ENCODE measurements at places on chromosomes 12 and 14.

- peak; percentile 92 for DNase-seq
Measured at GRCh38 chr14:100771121-100771800, 44.6 kb downstream of the DLK1 start.

DNA sequence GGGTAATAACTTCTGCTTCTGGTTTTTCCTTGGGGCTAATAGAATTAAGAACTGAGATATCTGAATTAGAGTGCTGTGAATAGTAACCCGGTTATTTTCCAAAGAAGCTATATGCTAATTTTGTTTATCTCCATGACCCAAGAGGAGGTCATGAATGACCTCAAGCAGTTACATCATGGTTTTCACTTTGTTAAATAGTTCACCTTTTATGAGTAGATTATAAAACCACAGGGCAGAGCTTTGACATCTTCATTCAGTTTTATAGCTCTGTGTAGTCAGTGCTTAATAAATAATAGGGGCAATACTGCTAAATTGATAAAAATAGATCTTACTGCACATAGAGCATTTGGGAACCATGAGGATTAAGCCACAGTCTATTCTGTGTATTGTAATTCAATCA is 462.2 kb downstream of the LRIG3 start:
- no peak for DNase-seq

GRCh38 chr12:76666290-76666835 is 97.6 kb upstream of the ZDHHC17 start:
- no peak for DNase-seq

- no peak for DNase-seq
Measured at GRCh38 chr12:25200703-25201102, 5.7 kb downstream of the ETFRF1 start.

DNA sequence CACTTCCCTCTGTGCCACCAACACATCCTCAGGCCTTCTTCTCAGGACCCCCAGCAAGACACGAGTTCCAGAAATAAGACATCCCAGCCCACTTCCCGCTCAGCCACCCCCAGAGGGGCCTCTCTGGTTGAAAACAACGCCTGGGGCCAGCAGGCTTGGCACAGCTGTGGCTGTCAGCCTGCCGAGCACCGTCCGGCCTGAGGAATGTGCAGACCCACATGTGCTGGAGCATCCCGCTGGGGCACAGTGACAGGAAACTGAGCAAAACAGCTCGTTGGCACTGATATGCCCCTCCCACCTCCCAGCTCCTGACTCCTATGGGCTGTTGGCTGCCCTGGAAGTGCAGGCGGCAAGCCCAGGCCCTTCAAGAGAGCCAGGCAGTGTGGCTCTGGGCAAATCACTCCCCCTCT is 1.4 kb downstream of the SYNE3 start:
- peak; percentile 89 for DNase-seq

GRCh38 chr12:105982022-105982421 is 156.7 kb downstream of the NUAK1 start:
- no peak for DNase-seq

DNA sequence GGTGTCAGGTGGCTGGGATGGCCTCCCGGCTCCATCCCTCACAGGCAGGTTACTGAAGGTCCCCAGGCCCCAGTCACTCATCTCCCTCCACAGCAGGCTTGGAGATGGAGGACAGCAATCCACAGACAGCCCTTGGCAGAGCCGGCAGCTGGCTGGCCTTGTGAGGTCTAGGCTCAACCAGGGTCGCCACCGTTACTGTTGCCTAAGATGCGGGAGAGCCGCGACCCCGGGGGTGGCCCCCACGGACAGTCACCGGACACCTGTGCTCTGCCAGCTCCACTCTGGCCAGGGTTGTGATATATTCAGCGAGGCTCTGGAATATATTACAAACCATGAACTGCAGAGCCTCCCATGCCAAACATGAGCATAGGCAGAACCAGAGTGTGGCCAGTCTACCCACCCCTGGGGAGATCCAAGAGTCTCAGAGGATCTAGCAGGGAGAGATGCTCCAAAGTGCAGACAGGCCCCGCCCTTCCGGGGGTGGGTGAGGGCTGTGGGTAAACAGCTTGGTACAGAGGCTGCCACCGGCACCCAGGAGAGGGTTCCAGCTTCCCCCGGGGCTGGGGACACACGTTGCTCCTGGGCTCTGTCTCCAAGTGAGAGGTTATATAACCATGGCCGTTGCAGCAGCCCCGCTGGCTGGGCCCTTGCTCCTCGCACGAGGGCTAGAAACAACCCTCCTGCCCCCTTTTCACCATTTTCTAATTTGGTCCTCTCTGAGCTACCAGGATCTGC is 55.9 kb upstream of the DIO3 start:
- DNase-seq: no peak

DNA sequence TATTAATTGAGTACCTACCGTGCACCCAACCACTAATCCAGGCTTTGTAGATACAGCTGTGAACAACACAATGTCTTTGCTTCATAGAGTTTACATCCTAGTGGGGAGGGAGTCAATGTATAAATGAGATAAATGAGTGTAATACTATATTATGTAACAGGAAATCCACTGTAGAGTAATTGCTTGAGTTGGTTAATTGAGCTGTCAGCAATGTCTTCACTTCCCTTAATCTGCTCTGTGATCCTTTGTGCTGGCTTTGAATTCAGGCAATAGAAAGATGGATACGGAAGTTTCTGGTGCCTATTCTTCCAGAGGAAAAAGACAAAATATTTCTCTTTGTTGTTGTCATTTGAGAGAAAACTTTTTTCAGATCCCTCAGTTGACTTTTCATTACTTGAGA is 104.0 kb upstream of the SLC16A7 start:
- peak; percentile 58 for DNase-seq

DNA sequence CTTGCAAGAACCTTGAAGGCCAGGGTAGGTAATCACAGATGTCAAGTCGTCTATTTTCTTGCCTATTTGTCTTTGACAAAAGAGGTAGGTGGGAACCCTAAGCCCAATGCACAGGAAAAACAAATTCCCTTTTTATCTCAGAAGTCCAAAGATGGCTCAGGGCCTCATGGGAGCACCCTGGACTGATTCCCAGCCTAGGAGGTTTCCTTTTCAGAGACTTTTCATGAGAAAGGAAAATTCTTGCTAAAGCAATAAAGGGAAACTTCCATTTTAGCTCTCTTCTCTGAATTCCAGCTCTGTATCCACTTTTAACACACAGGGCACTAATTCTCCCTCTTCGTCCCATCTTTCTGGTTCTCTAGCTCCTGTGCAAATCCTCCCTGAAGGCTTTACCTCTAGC is 1.2 kb downstream of the ZNF641 start:
- no peak for DNase-seq

DNA sequence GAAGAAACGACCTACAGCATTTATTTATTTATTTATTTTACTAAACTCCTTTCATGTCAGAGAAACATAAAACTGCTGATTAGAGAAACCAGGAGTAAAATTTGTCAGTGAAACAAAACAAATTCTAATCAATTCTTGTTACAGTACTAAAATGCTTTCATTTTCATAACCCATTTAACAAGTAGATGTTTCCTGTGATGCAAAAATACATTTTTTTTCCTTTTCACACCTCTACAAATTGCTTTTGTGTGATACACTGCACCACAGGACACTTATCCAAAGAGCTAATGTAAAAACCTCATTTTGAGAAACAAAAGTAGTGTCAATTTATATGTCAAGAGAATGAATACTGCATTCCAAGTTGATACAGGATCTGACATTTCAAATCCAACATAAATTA is 155.1 kb downstream of the SYT1 start:
- no peak for DNase-seq
